ENCODE measurements at places on chromosomes 5 and 9.

GRCh38 chr5:131223751-131224386, 40.0 kb upstream of the CDC42SE2 start:
- no peak for DNase-seq

DNA sequence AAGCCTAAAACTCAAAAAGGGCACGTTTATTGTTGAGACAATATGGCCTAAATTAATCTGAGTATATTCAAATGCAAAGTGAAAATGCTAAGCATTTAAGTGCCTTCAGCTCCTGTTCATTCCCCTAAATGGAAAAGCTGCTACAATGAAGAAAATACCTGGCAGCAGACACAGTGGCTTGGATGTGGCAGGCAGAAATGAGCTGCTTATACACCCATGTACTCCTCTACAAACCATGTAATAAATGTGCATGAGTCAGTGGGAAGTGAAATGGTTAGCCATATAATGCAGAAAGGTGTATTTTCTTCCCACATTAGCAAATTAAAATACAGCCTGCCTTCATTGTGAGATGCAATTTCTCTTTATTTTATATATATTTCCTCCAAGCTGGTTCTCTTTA, 859.2 kb upstream of the SEMA6A start:
- DNase-seq = no peak

- no peak for DNase-seq
These were observed 471.0 kb upstream of the MEF2C start for GRCh38 chr5:89353837-89354551.

DNA sequence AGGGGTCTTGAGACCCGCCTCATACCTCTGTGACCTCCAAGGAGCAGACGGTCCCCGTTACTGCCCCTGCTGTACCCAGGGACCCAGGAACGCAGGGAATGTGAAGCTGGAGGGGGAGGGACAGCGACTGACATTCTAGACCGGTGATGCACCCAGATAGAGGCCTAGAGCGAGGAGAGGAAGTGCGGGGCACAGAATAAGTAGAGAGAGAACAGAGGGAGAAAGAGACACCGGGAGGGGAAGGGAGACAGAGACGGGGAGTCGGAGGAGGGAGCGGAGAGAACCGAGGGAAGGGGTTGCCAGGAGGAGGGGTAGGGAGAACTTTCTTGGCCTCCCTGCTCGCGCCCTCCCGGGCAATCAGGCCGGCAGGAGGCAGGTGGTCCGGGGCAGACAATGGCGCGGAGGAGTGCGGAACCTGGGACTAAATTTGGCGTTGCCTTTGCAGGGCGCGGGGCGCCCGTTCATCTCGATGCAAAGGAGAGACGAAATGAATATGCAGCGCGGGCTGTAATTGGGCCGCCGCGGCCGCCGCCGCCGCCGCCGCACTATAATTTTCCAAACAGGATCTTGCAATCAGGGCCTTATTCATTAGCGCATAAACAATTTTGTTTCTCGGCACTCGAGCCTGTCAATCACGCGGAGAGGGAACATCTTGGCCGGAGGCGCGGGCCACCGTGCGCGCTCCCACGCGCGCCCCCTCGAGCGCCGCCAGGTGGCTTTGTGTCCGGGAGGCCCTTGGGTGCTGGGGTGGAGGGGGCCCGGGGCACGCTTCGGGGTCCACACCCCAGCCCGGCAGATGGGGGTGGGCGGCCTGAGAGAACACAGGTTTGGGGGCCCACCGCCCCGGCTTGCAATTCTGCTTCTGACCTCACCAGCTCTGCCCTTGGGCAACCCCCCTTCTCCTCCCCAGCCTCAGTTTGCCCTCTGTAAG, 33.0 kb downstream of the NDUFA8 start:
- DNase-seq = no peak

DNA sequence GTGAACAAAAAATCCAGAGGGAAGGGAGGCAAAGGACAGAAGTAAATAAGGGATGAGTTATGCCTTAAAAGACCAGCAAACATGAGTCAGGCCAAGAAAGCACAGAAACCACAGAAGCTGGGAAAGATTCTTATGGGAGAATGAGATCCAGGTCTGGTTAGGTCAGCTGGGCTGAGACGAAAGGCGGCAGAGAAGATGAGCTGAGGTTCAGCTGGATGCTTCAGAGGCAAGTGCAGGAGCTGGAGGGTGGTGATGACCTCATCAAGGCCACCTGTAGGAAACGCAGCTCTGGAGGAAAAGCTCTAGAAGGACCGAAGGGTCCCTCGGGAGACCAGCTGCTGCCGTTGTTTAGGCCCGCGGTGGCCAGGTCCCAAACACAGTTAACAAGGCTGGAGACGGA, 152.0 kb downstream of the MYO10 start:
- no peak for DNase-seq

- DNase-seq = no peak
These were observed 275.3 kb upstream of the CDH6 start for GRCh38 chr5:30918171-30918570.

- DNase-seq = no peak
These were observed 597.8 kb downstream of the EFNA5 start for GRCh38 chr5:107072967-107073366.

DNA sequence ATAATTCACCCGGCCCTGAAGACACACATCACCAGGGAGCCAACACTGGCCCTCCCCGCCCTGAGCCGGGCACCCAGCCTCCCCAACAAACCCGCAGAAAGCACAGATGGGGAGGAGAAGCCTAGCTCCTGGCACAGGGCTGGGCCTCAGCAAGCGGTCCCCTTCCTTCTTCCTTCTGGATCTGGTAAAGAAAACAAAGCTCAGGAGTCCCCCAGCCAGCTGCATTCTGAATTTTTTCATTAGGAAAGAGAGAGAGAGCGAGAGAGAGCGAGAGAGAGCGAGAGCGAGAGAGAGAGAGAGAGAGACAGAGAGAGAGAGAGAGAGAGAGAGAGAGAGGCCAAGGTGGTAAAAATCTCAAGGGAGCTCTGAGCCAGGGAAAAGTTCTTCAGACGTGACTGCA, 195.7 kb downstream of the CRB2 start:
- DNase-seq = no peak

- DNase-seq = no peak
These were observed 153.0 kb downstream of the NSG2 start for GRCh38 chr5:174198541-174198940.

DNA sequence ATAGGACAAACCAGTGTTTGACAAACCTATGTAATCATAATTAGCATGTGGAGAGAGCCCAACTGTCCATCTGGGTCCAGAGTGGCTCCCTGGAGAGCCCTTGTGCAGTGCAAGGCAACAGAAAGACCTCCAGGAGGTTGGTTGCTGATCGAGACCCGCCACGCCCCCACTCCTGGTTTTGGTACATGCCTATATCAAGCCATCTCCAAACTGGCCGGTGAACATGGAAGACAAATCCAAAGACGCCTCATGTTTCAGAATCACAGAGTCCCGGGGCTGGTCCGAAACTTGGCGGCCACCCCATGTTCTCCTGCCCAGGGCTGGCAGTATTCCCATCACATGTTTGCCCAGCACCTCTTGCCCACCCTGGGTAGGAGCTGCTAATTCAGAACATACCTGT, 140.2 kb downstream of the PAX5 start:
- DNase-seq = no peak

DNA sequence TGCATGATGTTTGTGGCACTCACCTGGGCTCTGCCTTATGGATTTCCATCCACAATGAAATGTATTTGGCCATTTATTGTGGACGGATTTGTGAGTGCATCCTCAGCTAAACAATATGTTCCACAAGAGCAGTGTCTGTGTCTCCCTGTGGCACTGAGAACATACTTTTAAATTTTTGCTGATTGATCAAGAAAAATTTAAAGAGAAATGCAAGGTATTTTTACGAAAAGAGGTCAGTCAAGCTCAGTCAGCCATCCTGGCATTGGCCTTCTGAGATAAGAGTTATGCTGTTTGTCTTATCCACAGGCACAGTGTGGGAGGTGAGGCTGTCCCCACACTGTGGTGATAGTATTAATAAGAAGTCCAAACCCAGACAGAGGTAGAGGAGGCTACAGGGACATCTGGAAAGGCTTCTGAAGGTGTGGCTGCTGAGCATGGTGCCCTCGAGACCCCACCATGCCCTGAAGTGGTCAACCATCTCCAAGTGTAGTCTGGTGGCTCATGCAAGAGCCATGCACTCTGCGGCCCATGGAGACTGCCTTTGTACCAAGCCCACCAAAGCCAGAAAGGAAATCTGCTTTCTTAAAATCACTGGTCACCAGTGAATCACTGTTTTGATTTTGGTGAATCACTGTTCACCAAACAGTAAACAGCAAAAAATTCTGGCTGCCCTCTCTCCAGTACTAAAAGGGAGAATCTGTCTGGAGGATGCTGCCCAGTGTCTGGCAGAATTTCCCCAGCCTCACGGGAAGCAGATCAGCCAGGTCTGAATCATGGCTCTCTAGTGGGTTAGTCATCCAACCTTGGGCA, 28.8 kb downstream of the SPOCK1 start:
- no peak for DNase-seq

- no peak for DNase-seq
These were observed 60.7 kb downstream of the NSD1 start for GRCh38 chr5:177194268-177194667.

GRCh38 chr9:127876764-127877562, 512 bp downstream of the AK1 start:
- no peak for DNase-seq

DNA sequence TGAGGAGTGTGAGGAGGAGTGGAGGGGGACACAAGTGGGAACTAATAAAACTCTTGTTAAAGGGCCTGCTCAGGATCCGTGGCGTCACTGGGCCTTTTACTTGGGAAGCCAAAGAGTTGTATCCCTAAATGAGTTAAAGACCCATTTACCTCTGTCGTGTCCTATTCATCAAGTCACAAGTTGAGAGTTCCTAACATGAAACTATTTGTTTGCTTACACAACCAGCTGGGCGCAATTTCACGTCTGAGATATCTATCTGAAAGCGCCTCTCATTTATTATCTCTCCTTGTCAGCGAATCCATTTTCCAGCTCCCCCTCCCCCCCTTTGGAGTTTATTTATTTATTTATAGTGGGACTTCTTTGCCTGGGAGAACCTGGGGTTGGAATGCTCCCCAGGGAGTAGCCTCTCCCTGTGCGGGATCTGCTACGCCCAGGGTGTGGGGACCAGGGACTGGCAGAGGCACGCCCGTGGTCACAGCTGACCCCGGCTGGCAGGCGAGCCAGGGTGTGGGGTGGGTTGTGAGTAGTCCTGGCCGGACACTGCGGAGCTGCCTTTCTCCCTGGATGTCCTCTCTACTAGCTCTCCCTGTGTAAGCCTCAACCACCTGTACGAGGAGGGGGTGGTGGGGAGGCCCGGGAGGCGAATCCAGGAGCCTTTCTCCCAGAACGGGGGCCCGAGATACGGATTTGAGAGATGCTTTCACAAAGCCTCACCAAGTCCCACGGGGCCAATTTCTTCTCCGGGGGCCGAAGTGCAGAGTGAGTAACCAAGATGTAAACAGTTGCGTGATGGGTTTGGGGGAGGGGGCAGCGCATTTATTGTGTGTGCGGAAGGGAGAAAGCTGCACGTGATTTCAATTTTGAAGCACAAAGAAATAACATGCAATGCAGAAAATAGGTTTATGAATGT, 15.3 kb downstream of the NR2F1 start:
- no peak for DNase-seq

DNA sequence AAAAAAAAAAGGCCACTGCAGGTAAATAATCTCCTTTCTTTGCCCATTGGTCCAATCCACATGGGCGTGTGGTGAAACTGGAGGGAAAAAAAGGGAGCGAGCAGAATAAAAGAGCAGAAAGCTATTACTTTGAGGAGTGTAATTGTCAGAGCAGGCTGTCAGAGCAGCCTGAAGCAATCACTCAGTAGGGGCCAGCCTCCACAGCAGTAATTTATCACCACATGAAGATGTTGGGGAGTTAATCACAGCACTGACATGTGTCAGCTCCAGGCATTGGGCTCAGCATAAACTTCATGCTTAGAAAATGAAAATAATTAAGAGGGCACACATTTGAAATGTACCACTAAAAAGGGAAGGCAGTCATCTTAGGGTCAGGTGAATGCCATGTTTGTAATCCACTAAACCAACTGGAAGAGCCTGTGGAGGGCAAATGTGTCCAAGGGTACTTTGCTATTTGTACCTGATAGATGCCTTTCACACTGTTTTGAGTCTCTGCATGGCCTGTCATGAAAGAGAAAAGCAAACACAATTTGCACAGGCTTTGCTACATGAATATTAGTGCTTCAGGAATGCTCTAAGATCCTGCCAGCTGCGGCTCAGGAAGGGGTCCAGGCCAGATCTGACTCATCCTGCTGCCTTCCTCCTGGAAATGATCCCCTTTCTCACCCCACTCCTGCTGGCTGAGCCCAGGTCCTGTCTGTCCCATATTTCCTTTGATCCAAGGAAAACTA, 2.9 kb upstream of the PTGER4 start:
- no peak for DNase-seq

- no peak for DNase-seq
These were observed 165.3 kb downstream of the KDM4C start for GRCh38 chr9:6923086-6923485.

DNA sequence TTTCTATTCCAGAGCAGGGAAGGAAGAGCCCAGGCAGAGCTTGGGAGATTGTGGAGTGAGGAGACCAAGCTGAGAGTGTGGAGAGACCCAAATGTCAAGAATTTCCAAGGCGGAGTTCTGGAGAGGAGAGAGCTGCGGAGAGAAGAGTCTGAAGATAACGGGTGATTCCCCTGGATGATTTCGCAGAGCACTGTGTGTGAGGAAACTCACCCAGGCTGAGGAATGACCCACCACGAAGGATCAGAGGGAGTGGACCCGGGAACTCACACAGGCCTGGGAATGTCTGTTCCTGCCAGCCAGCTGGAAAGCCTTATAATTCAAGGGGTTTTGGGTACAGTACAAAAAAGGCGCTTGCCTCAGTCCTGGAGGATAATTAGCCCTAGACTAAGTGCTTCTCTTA, 94.2 kb downstream of the WNK2 start:
- no peak for DNase-seq

DNA sequence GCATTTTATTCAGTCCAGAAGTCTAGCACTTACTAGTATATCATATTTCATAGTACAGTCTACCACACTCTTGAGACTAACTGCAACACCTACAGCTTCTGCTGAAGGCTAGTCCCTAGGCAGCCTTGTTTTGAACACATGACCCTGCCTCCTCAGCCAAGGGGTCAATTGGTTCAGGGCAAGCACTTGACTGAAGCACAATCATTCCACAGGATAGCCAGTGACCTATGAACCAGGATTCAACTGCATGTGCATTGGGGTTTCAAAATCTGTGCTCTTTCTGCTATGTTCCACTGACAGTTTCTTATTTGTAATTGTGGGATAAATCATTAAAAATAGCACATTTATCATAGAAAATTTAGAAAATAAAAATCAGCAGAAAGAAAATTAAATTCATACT, 186.8 kb downstream of the TMEM161B start:
- DNase-seq = no peak

GRCh38 chr9:18136354-18136994, 337.5 kb upstream of the ADAMTSL1 start:
- no peak for DNase-seq

- no peak for DNase-seq
These were observed 34.9 kb upstream of the ZNF462 start for GRCh38 chr9:106828070-106828469.

DNA sequence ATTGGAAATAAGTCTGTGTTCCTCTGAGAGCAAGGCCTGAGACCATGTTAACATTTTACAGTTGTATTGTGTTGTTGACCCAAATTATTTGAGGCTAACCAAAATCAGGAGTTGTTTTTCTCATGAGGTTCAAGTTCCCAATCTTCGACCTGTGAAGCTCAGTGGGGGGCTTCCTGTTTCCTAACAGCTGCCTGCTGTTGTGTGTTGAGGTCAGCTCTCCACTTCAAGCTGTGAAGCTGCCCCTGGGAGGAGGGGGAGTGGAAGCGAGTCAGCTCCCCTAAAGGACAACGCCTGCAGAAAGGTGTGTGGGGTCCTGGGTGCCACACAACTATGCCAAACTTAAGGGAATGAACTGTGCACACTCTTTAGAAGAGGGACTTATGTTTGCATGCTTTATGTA, 295.5 kb downstream of the IRX1 start:
- DNase-seq = no peak

Data from MV-4-11 (cell line).